ENCODE measurements at places on chromosomes 6 and 20. TPM values are rescaled to one million over a fixed set of nuclear protein-coding genes. Genes with fewer than 3 reads are reported as not detected.

GCNT2 gene
- 1.9 TPM for total RNA-seq

IL17A gene
- not detected for total RNA-seq

KIF6 gene
- total RNA-seq, result 1.1 TPM

SCRT2 gene
- not detected for total RNA-seq

ORC3 gene
- total RNA-seq, result 29.1 TPM

TFEB gene
- 6.9 TPM for total RNA-seq

CST2 gene
- not detected for total RNA-seq

RNF182 gene
- 0.53 TPM for total RNA-seq

SCUBE3 gene
- total RNA-seq, result 0.40 TPM

MYB gene
- 0.40 TPM for total RNA-seq

RAB44 gene
- total RNA-seq, result 0.04 TPM

SYNDIG1 gene
- total RNA-seq, result 2.5 TPM

NKX2-4 gene
- total RNA-seq, result not detected

MDN1 gene
- 24.4 TPM for total RNA-seq

APMAP gene
- total RNA-seq, result 43.4 TPM

TREM2 gene
- total RNA-seq, result 0.75 TPM

ADTRP gene
- 0.22 TPM for total RNA-seq

FOXQ1 gene
- 0.04 TPM for total RNA-seq

SOBP gene
- 13.6 TPM for total RNA-seq

CST3 gene
- total RNA-seq, result 70.0 TPM

OOEP gene
- not detected for total RNA-seq

EDN3 gene
- 17.9 TPM for total RNA-seq

MATN4 gene
- total RNA-seq, result 0.58 TPM

C20orf141 gene
- total RNA-seq, result not detected

RAMACL gene
- 0.71 TPM for total RNA-seq

C6orf141 gene
- total RNA-seq, result 1.7 TPM

TRIM31 gene
- total RNA-seq, result not detected

LIN28B gene
- 0.04 TPM for total RNA-seq

PBOV1 gene
- not detected for total RNA-seq

NRSN1 gene
- total RNA-seq, result not detected

CTSA gene
- total RNA-seq, result 38.9 TPM
